ENCODE measurements at places on chromosomes 16 and 17.

GRCh38 chr16:54398986-54399385 lies 112.4 kb upstream of the IRX3 start:
- no peak for DNase-seq

- no peak for DNase-seq
These were observed 616 bp downstream of the ACTG1 start for GRCh38 chr17:81511804-81512561.

DNA sequence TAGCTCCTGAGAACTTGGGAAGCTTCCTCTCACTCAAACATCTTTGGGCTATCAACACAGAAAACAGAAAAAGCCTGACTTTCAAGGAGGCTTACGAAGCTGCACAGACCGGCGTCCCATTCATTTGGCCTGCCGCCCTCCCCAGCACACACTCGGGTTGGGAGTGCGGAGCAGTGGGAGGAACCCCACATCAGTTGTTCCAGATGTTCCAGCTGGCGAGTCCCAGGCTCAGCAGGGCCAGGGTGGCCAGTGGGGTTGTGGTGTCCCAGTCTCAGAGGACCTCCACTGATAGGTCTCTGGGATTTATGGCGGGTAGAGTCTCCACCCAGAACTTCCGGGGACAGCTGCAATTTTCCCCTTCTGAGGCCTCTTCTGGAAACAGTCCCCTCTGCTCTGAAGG lies 43.1 kb upstream of the DLX4 start:
- no peak for DNase-seq

GRCh38 chr16:67922221-67922620 lies 9.4 kb downstream of the CTRL start:
- no peak for DNase-seq

DNA sequence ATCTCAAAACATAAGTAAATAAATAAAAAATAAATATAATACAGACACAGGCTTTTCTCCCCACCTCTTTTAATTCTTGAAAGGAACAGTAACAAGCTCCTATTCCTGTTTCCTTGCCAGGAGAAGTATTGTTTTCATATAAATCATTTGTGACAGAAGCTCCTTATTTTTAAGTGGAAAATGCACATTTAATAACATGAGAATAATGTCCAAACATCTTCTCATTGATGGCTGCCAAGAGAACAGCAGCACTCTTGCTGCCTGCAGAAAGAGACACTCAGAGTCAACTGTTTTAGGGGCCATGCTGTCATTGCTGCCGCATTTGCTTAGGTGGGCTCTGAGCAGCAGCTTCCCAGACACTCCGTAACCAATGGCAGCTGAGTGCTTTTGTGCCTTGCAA lies 580.1 kb downstream of the WWOX start:
- no peak for DNase-seq

- no peak for DNase-seq
These were observed 7.1 kb upstream of the CPSF4L start for GRCh38 chr17:73268582-73269328.
